Activated B cell treated with CpG ODN at 0.5 μM for 24 hours (primary cell): ENCODE measurements at places on chromosomes 3 and 15.

DNA sequence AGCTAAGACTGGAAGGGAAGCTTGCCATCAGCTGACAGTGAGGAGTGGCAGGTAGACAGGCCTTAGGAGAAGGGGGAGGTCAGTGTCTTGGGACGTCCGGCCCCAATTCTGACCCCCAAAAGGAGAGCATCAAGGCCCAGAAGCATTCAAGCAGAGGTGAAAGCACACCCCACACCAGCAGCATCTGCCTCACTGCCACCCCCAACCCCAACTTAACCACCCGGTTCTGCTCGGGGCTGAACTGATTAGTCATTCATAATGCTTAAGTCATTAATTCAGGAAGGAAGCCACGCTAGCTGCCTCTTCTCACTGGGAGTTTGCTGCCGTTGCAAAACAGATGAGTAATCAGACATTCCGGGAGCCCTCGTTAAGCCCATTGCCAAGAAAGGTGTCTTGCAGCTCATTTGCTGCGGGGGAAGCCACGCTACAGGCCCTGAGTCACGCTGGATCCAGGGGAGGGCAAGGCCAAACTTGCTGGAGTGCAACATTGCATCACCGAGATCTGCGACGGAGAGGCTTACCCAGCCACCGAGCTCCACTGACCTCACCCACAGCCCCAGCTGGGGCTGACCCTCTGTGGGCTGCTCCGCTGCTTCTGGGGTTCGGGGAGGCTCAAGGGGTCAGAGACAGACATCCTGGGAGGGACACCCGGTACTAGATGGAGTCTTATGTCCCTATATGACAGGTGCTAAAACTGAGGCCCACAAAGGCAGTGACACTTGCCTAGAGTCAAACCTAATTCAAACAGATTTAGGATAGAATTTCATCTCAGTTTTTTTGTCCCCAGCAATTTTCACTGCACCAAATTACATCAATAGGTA, 46.4 kb upstream of the HES1 start:
- DNase-seq = peak; percentile 41

DNA sequence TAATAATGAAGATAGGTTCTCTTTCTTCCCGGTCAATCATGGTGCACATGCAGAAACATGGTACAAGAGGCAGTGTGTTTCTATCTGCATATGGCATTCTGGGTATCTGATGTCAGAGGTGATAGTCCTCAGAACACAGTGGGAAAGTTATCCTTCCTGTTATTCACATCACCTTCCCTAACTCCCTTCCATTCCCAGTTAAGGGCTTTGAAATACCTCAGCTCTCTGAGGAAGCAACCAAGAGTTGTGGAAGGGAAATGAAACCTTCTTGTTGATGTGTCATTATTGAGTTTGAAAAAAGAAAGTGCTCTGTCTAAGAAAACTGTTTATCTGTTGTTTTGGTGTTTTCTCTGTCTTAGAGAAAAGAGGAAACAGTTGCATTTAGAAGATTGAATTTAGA, 21.9 kb upstream of the P2RY13 start:
- DNase-seq = no peak

GRCh38 chr3:143770391-143770790, 77.9 kb downstream of the SLC9A9 start:
- no peak for DNase-seq

DNA sequence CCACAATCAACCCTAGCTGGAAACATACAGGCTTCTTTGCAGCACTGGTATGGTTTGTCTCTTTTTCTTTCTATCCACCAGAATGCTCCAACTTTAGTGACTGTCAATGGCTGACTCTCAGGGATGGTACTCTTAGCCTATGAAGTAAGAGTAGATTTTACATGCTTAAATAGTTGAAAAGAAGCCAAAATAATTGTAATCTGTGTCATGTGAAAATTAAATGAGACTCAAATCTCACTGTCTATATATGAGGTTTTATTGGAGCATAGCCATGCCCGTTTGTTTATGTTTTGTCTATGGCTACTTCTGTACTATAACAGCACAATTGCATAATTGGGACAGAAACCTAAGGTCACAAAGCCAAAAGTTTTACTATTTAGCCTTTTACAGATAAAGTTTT, 29.1 kb upstream of the PDZRN3 start:
- DNase-seq = no peak

DNA sequence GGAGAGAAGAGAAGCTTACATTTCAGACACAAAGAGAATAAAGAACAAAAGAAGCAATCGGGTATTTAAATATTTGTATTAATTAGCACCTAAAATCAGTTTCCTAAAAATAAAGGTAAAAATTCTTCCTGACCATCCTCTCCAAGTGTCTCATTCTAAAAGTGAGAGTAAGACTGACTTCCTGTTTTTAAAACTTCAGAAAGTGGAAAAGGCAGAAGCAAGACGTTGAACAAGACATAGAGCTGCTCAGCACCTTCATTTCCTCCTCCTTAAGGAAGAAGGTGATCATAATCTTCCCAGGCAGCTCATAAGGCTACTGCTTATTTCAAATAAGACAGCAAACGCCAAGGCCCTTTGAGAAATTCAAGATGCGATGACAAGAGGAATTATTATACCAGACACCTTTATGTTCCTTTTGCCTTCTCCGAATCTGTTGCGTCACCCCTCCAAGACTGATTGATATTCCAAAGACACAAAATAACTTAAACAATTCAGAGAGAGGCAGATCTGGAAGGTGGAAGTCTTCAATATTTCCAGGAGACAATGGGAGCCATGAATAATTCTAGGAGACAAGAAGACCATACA, 238.8 kb upstream of the TLE3 start:
- DNase-seq = no peak
